ENCODE measurements at places on chromosomes 6 and 20.

DNA sequence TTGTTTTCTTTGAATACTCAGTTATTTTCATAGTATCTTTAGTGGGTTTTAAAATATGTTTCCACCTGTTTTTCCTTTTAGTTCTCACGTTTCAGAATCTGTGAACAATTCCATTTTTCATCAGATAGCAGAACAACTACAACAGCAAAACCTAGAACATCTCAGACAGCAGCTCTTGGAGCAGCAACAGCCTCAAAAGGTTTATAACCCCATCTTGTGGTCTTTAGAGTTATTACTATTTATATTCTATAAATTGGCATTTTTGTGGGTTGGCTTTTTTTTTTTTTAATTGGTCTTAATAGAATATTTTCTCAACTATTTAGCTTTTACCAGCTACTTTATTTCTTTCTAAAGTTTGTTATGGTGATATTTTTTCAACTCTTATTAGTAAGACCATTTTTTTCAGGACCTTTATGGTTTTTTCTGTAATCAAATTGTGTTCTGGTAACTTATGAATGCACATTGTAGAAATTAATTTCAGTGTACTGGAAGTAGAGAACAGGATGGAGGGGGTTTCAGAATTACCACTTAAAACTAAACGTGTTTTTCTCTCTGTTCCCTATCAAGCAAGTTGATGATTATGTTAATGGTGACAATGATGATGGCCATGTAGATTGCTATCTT, 72.2 kb downstream of the SCAF8 start:
- DNase-seq = peak; percentile 50

DNA sequence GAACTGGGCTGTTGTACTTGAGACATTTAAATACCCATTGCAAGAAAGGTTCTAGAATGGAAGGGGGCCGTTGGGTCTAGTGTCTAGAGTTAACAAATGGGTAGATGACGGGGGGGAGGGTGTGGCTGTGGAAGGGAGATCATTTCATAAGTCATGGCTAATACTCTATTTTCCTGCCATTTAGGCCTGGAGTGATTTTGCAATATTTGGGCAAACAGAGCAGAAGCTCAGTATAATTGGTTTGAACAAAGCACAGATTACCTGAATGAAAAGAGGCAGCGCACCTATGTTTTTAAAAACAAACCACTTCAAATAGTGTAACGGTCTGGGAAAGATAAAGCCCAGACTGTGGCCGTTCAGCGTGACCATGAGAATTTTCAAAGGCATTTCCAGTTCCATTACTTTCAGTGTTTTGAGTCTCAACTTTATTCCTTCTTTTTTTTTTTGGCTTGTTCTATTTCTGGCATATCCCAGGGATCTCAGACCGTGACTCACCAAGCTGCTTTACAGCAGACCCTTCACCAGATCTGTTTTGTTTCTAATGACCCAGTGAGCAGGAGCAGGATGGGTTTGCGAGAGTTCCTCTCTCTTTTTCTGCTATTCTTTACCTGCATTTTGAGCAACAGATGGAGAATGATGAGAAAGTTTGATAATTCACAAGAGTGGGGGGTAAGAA, 73.7 kb downstream of the LYRM2 start:
- peak; percentile 12 for DNase-seq

DNA sequence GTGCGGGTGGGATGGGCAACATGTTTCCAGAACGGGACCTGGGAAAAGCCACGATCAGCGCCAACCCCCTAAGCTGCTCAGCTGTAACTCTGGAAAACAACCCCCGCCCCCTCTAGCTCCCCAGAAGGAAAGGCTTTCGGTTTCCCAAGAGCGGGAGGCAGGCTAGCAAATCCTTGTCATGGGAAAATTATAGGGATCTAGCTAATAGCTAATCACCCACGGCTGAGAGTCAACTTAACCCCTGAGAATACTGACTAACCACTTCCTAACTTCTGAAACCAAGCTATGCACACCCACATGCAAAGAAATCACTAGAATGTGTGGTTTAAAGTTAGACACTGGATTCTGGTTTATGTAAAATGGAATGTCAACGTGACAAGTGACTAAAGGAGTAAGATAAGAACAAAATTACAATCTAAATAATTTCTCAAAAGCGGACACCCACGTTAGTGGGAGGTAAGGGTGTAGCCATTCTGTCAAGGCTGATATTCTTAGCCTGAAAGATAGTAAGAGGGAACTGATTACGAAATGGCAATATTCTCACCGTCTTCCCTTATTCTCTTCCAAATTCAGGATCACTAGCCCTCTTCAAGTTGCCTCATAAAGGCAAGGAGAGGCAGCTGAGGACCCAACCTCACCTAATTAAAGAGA, 20.1 kb downstream of the JAG1 start:
- DNase-seq = peak; percentile 77

GRCh38 chr6:65667916-65668656, 38.9 kb downstream of the EYS start:
- DNase-seq = no peak

DNA sequence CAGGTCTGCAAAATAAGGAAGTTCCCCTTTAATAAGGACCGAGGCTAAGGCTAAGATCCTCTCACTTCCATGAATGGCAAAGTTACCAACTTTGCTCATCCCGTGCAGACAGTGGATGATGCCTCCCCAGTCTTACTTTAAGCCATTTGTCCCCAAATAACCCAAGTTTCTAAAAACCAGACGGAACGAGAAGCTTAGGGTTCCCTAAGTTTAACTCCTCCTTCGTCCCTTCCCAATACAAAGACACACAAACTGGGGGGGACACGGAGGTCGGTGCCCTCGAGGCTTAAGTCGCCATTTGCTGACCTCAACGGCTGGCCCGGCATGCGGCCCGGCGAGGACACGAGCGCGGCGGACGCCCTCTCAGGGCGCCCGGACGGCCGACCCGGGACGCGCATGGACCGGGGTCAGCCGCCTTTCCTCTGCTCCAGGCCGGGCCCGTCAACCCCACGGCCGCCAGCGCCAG, 527 bp downstream of the FBXO30 start:
- peak; percentile 76 for DNase-seq

DNA sequence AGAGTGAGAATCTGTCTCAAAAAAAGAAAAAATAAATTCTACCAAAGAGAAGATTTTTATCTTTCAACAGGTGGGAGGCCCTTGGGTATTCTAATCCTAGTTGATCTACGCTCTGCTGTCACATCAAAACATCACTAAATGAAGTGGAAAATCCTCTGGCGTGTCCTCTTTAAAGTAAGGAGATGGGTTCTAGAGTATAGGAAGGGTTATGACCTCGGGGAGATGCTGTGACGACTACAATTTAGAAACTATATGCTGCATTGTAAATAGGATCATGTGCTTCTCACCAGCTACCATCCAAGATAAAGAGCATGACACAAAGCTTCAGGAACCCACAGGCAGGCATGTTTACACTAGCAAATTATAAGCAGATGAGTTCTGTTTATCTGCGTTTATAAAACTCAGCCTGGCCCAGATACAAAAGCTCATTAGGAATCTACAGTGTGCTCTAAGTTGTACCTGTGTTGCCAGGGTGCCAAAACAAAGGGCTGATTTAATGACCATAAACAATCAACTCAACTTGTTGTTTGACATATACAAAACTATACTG, 197.1 kb upstream of the PLN start:
- peak; percentile 46 for DNase-seq

GRCh38 chr20:34676642-34677373, at the start of gene PIGU:
Gene PIGU (minus strand): TSS chr20:34677092. CDS start chr20:34677085, 7 bp downstream.
- peak; percentile 98 for DNase-seq

GRCh38 chr20:36217226-36217625, 19.1 kb upstream of the AAR2 start:
- no peak for DNase-seq

- DNase-seq = no peak
Observed at GRCh38 chr6:53293691-53294090, 55.1 kb downstream of the ELOVL5 start.

DNA sequence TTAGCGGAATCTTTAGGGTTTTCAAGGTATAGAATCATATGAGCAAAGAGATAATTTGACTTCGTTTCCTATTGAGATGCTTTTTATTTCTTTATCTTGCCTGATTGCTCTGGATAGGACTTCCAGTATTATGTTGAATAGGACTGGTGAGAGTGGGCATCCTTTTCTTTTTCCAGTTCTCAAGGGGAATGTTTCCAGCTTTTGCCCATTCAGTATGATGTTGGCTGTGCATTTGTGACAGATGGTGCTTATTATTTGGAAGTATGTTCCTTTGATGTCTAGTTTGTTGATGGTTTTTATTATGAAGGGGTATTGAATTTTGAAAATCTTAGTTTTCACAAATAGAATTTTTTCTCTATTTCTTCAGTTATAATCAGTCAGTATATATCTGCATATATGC, 656.6 kb upstream of the MAP3K7 start:
- no peak for DNase-seq

DNA sequence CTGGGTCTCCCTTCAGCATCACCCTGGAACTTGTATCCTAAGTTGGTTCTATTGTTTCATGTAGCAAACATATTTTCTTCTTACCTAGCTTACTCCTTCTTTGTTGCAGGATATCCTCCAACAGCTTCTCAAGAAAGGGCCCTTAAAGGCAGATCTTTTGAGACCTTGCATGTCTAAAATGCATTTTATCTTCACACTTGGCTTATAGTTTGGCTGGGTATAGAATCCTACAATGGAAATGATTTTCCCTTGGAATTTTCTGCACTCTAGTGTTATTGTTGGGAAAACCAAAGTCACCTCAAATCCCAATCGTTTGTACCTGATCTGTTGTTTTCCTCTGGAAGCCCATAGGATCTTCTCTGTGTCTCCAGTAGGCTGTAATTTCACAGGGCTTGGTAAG, 12.1 kb upstream of the TGM6 start:
- DNase-seq = no peak

GRCh38 chr20:9301129-9302090, 213.0 kb upstream of the LAMP5 start:
- DNase-seq = peak; percentile 89

DNA sequence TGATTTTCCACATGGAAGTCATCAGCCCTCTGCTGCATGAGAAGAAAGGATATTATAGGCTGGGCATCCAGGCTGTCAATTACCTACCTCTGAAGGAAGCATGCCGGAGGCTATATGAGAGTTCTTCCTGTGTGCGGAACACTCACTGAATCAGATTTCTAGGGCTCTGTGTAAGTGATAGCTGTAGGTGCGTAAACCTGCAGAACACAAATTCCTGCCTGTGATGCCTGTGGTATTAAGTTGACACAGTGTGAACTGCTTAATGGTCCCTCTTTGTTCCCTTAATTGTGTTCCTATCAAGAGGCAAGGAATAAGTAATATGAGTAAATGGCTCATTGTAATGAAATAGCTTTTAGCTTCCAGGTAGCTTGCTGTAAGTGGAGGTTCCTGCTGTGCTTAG, 103.3 kb downstream of the ANKS1A start:
- DNase-seq = no peak

DNA sequence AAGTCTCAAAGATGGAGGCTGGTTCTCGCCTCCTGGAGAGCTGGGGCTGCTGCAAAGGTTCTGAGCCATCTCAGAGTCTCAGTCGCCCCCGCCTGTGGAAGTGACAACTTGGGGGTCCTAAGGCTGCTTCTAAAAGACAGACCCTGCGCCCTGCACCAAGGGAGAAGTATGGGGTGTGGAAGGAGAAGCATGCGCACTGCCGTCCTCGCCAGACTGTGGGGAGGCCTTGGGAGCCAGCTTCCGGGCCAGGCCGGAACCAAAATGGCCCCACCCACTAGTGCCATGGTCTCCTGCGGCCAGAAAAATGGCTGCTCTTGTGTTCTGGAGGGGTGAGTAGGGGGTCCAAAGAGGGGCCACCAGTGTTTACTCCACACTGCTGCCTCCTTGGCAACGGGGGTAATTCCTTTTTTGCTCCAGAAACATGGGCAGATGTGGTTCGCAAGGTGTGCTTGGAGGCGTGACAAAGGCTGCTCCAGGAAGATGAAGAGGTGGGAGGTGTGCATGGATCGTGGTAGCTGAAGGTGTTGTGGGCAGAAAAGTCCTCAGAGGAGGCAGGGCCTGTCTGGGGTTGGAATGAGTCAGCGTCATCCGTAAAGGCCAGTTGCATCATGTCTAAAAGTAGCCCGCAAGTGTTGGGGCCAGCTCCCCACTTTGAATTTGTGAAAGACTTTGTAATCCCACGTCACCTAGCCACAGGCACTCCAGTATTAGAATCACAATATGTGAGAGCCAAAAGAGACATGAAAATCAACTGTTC, 329.8 kb upstream of the SOX4 start:
- DNase-seq = no peak

- DNase-seq = no peak
Observed at GRCh38 chr6:111717621-111718020, 111.9 kb upstream of the TRAF3IP2 start.

- peak; percentile 12 for DNase-seq
Observed at GRCh38 chr6:156280065-156280464, 497.1 kb upstream of the ARID1B start.

- DNase-seq = no peak
Observed at GRCh38 chr6:134249759-134250602, 67.9 kb downstream of the SGK1 start.

- DNase-seq = peak; percentile 79
Observed at GRCh38 chr20:14142171-14142570, 146.9 kb downstream of the MACROD2 start.

DNA sequence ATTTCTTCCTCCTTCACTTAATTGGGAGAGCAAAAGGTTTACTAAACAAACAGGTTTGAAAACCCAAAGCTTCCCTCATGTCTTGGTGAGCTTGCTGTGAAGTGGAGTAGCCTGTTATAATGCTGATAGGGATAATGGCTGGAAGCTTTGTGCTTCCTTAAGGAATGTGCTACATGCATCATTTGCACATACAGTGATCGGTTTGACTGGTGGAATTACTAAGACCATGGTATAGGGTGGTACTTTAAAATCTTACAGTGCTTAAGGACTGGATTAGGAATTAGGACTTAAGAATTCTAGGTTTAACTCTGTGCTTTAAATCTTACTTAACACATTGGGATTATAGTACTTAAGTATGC, 75.7 kb downstream of the ARID1B start:
- no peak for DNase-seq

GRCh38 chr6:126337323-126337722, 2.6 kb upstream of the CENPW start:
- peak; percentile 18 for DNase-seq

DNA sequence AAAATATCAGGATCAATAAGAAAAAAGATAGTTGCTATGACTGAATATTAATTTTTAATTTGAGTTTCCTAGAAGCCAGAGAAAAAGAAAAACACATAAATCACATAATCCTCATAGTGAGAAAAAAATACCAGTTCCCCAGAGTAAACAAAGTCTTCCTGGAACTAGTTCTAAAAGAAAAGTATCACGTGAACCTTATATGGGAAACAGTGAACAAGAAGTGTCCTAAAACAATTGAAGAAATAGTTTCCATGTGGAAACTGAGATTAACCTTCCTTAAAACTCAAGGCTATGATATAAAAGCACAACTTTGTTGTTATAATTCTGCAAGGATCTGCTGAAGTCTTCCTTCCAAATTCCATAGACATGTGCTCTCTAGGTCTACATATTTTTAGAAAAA, 50.6 kb downstream of the RCAN2 start:
- peak; percentile 43 for DNase-seq

GRCh38 chr6:50369996-50370395, 320.3 kb upstream of the DEFB112 start:
- DNase-seq = peak; percentile 1
